ENCODE measurements at places on chromosomes 4 and X. TPM values are rescaled to one million over a fixed set of nuclear protein-coding genes. Genes with fewer than 3 reads are reported as not detected.

- H3K4me3 ChIP-seq: peak overlapping the region; percentile 43
- H3K4me1 ChIP-seq: no peaks in the 10 kb centered on the region
- H3K27ac ChIP-seq: no peak overlapping the region
- H3K36me3 ChIP-seq: no peaks in the 10 kb centered on the region
- no peaks in the 10 kb centered on the region for H3K27me3 ChIP-seq
Measured at GRCh38 chr4:176002007-176002613, 63.5 kb upstream of the WDR17 start.

DNA sequence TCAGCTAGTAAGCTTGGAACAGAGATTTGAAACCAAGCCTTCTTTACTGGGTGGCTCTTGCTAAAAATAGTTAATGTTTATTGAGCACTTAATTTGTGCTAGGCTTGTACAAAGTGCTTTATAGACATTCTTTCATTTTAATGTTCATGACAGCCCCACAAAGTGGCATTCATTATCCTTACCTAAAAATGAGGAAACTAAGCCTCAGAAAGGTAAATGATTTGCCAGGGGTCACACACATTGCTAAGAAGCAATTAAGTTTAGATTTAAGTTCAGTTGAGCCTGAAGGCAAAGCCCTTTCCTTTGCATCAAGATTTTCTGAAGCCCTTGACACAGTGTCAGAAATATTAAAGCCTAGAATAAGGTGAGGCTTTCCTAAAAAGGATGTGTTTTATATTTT, 327.5 kb upstream of the FGF13 start:
- DNase-seq: no peak
- no peak overlapping the region for H3K4me3 ChIP-seq
- no peaks in the 10 kb centered on the region for H3K27me3 ChIP-seq
- no peaks in the 10 kb centered on the region for H3K36me3 ChIP-seq
- no peak overlapping the region for H3K27ac ChIP-seq
- H3K4me1 ChIP-seq: no peaks in the 10 kb centered on the region

- no peak overlapping the region for H3K4me3 ChIP-seq
- no peaks in the 10 kb centered on the region for H3K4me1 ChIP-seq
- H3K27ac ChIP-seq: no peak overlapping the region
- DNase-seq: no peak
- no peaks in the 10 kb centered on the region for H3K27me3 ChIP-seq
Measured at GRCh38 chrX:139801397-139801813, 93.4 kb upstream of the MCF2 start.

DNA sequence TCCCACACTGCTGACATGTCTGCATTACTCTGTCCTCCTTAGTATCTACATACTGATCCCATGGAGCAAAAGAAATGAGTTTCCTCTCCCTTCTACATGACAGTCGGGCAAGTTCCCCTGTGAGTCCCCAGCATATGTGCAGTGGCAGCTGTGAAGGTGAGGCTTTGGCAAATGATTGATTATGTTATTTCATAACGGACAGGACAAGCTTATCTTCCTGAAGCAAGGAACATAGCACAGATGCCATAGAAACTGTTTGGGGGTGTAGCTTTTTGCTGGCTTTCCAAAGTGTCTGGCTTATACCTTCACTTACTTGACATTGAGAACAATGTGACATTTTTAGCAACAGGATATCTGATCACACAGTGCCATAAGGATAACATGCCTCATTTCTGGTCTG, 136.8 kb upstream of the PDLIM3 start:
- H3K27ac ChIP-seq: no peak overlapping the region
- H3K27me3 ChIP-seq: no peaks in the 10 kb centered on the region
- H3K36me3 ChIP-seq: no peaks in the 10 kb centered on the region
- no peak for DNase-seq

DNA sequence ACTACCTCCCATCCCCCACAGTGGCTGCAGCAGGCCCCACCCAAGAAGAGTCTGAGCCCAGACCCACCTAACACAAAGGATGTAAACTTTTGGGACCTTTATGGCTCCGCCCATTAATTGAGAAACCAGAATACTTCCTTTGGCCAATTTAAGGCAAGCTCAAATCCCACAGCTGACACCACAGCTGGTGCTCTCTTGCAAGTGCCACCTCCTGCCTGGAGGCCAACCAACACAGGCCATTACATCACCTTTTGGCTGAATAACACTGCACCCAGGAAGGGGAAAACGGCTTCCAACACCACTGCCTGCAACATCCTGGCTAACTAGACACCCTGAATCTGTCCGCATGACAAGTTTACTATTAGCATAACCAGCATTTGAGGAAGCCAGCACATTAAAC, 248.8 kb downstream of the PRDM5 start:
- no peak overlapping the region for H3K27ac ChIP-seq
- DNase-seq: no peak
- H3K36me3 ChIP-seq: no peaks in the 10 kb centered on the region
- no peaks in the 10 kb centered on the region for H3K27me3 ChIP-seq

- H3K27me3 ChIP-seq: no peaks in the 10 kb centered on the region
- H3K4me1 ChIP-seq: no peaks in the 10 kb centered on the region
- H3K36me3 ChIP-seq: no peaks in the 10 kb centered on the region
- H3K27ac ChIP-seq: no peak overlapping the region
Measured at GRCh38 chr4:185357211-185357610, 38.5 kb downstream of the LRP2BP start.

DNA sequence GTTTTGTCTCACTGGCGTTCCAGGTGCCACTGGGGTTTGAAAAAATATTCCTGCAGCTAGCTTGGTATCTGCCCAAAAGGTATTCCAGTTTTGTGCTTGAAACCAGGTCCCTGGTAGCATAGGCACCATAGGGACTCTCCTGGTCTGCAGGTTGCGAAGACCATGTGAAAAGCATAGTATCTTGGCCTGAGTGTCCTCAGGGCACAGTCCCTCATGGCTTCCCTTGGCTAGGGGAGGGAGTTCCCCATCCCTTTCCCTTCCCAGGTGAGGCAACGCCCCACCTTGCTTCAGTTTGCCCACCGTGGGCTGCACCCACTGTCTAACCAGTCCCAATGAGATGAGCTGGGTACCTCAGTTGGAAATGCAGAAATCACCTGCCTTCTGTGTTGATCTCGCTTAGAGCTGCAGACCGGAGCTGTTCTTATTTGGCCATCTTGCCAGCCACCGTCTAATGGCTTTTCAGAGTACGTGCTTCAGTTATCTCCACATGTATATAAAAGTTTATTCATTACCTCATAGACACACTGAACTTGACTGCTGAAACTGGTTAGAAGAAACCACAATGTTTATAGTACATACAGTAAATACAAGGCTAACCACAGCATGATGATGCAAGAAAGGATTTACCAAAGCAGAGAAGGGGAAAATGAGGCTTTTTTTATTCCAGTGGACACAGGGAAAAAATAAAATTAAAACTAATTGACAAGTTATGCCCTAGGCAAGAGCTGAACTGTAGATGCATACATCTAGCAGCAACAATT, 10.6 kb downstream of the PBDC1 start:
- H3K27me3 ChIP-seq: no peaks in the 10 kb centered on the region
- no peaks in the 10 kb centered on the region for H3K36me3 ChIP-seq
- H3K4me1 ChIP-seq: no peaks in the 10 kb centered on the region

DNA sequence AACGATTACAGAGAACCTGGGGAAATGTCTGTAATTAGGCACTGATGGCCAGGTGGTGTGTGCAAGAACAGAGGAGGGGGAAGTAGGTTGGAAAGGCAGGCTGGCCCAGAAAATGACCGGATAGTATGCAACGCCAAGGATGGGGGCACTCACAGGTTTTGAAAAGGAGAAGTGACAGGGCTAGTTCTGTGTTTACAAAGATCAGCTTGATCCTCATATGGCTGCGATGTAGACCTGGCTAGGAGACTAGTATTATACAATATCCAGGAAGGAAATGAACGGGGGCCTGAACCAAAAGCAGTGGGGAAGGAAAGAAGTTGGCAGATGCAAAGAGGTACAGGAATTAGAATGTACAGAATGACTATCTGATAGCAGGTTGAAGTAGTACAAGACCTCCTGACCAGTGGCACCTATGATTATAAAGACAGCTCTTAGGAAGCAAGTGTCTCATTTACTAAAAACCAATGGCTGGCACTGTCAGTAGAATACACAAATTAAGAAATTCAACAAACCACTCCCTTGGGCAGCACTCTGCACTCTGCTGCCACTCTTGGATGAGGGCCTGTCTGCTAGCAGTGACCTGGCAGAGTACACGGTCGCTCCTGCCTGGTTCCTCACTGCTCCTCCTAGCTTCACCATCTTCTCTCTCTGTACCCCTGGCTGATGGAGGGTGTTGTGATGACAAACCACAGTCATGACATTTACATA, 14.1 kb downstream of the MFAP3L start:
- H3K4me1 ChIP-seq: peaks cover 7% of the 10 kb centered on the region
- no peaks in the 10 kb centered on the region for H3K36me3 ChIP-seq
- no peak for DNase-seq
- H3K27ac ChIP-seq: no peak overlapping the region

DNA sequence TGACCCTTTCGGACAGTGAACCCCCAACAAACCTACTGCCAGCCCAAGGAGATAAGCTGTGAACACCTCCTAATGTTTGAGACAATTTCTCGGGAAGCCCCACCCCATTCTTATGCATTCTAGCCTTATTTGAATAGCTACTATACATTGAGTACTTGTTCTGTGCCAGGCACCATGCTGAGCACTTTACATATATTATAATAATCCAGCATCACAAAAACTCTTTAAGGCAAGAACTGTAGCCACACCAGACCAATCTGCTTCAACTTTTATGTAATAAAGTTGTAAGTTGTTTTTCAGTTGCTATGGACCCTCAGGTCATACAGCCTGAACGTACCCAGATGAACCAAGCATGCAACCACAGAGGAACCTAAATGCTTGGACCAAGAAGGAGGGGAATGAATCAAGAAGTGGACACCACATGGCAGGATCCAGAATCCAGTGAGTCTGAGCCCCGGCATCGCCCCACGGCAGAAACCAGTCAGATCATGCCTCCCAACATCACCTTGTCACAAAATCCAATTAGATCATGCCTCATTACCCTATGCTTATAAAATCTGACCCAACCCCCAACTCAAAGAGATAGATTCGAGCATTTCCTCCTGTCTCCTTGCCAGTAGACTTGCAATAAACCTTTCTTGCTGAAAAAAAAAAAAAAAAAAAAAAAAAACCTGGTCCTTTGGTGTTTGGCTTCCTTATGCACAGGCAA, 225.0 kb downstream of the QDPR start:
- H3K27me3 ChIP-seq: no peaks in the 10 kb centered on the region
- DNase-seq: no peak
- H3K27ac ChIP-seq: no peak overlapping the region
- H3K4me1 ChIP-seq: no peaks in the 10 kb centered on the region

TLR1 gene
- 32.3 TPM for total RNA-seq

MAGEA9B gene
- not detected for total RNA-seq

F11 gene
- 0.67 TPM for total RNA-seq

Data from uterus (tissue), 4 donors.